ENCODE measurements at places on chromosomes 3 and 15.

- no peak for DNase-seq
These were observed 116.8 kb downstream of the USP13 start for GRCh38 chr3:179769411-179770247.

DNA sequence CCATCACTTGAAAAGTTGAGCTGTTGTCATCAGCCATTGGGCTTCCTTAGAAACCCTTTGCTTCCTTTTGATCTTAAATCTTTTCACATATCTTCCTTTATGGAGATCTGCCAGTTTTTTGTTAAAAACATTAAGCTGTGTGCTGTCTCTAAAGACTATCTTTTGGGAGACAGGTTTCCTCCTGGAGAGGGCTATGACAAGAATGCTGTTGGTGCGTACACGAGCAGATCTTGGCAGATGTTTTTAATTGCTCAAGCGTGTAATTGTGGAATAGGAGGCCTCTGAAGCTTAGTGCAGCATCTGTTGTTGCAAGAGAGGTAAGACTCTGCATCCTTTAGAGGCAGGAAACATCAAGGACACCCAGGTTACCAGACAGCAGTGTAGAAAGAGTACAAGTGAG, 56.8 kb downstream of the PHLDB2 start:
- no peak for DNase-seq

DNA sequence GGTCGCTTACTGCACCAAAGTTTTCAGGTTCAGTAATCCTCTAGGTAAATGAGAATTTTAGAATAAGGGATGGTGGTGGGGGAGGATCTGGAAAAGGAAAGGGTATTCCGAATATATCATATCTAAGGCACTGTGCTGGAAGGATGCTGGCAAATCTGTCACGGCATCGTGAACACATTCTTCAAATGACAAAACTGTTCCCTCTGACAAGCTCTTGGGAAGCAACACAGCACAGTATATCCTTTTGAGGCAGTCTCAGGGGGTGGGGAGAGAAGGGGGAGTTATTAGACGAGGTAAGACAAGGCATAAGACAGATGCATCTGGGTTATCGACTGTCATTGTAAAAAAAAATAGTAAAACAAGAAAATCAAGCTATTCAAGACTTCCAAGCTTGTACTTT, 289.6 kb upstream of the LRRN1 start:
- DNase-seq: no peak

DNA sequence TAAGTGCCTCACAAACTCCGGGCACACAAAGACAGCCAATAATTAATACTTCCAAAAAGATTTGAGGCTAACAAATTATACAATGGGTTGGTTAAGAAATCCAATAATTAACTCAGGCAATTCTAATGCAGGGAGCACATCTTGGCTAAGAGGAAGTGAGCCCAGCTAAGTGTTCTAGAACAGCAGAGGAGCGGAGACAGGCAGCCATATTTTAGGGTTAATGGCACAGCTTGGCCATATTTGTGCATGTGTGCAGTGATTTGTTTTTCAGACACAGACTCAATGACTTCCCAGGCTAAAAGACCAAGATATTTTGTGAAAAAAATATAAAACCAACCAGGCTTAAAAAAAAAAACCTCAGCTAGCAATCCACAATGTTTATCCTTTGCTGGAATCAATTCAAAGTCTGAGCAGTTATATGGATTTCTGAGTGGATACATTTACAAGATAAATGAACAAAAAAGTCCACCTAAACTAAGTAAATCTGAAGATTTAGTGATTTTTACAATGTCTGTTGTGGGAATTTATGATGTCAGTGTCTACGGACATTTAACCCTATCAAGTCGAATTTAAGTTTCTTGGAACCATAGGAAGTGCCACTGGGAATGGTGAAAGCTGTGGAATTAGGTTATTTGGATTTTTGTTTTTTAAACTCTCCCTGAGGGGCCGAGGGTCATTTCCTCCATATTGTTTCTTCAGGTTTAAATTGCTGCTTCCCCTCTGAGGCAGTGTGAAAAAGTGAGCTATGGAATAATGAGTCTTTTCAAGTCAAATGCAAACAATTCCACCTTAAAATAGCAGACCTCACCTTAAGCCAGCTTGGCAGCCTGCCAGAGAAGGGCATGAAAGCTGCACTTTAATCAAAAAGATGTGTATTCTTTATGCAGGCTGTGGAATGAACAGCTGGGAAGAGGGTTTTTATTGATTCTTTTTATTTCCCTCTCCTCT, 413.7 kb upstream of the TBL1XR1 start:
- no peak for DNase-seq
